ENCODE measurements at places on chromosomes 1 and 21.

- DNase-seq: no peak
Measured at GRCh38 chr21:44354775-44355771, 1.7 kb downstream of the TRPM2 start.

DNA sequence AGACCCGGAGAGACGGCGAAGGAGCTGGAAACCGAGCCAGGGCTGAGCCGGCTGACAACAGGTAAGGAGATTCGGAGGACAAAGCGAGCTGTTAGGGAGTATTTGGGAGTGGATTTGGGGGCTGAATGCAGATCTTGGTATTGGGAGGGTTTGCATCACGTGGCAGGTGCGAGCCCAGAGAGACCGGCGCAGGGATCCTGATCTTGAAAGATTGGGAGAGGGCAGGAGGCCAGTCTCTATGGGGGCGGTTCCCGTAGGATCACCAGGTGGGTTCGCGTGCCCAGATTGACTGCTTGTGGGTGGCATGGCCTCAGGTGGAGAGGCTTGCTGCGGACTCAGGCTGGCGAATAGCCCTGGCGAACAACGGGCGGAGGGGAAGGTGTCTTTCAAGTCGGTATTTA lies 204 bp downstream of the CIART start:
- peak; percentile 68 for DNase-seq

GRCh38 chr1:151478923-151479322 lies 19.6 kb upstream of the POGZ start:
- no peak for DNase-seq

DNA sequence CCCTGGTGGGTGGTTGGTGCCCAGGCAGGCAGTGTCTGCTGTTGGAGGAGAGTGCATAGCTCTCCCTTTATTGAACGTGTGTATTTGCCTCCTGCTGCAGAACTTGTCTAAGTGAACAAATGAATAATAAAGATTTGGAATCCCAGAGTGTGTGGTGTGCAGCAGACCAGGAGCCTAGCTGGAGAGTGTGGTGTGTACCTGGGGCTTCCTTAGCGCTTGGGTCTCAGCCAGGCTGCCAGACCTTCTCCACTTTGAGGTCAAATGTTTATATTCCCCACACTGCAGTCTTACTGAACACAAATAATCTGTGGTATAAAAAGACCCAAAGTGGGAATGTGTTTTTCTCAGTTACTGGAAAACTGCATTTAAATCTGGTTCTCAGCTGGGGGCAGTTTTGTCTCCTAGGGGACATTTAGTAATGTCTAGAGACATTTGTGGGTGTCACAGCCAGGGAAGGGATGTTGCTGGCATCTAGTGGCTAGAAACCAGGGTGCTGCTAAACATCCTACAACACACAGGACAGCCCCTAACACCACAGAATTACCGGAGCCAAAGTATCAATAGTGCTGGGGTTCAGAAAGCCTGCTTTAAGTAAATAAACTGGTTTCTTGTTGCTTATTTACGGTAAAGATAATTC lies 23.6 kb downstream of the SLC37A1 start:
- DNase-seq: no peak

GRCh38 chr1:67211589-67212563 lies 45.6 kb downstream of the IL23R start:
- no peak for DNase-seq

DNA sequence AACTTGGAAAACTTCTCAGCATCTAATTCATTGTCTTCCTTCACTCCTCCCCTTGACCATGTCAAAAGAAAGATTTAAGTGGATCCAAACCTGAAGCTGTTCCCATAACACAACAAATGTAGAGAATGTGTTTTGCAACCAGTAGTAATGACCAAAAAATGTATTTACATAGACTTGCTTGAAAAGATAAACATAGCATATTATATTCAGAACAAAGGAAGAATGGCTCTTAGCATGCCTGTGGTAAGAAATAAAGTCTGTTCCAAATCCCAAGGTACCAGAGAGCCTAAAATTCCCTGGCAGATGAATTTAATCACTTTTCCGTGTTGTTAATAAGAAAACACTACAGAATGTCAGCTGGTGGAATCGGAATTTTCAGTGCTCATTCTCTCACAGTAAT lies 36.8 kb downstream of the FMO3 start:
- DNase-seq: no peak

GRCh38 chr1:153431427-153431826 lies 15.1 kb downstream of the S100A7A start:
- no peak for DNase-seq

- no peak for DNase-seq
Measured at GRCh38 chr1:245177071-245177900, 22.5 kb downstream of the KIF26B start.

GRCh38 chr1:8477983-8478362 lies 160.1 kb downstream of the SLC45A1 start:
- DNase-seq: no peak

Measured in midbrain (tissue), 1 donor.